ENCODE measurements at places on chromosomes 11 and 22. TPM values are rescaled to one million over a fixed set of nuclear protein-coding genes. Genes with fewer than 3 reads are reported as not detected.

DDX10 gene
- total RNA-seq: 43.0 TPM

SPI1 gene
- total RNA-seq: not detected

MYO18B gene
- not detected for total RNA-seq

MEN1 gene
- 18.6 TPM for total RNA-seq

KRTAP5-9 gene
- total RNA-seq: not detected

TRPM5 gene
- not detected for total RNA-seq

MB gene
- 0.30 TPM for total RNA-seq

ANO1 gene
- total RNA-seq: not detected

SCGB1D2 gene
- not detected for total RNA-seq
